ENCODE measurements at places on chromosomes 12 and 14. TPM values are rescaled to one million over a fixed set of nuclear protein-coding genes. Genes with fewer than 3 reads are reported as not detected.
A peak's percentile ranks its signal among the peaks of the same experiment; 100 is the strongest.

KERA gene
- not detected for total RNA-seq

DEGS2 gene
- not detected for total RNA-seq

PGF gene
- total RNA-seq, result not detected

DNA sequence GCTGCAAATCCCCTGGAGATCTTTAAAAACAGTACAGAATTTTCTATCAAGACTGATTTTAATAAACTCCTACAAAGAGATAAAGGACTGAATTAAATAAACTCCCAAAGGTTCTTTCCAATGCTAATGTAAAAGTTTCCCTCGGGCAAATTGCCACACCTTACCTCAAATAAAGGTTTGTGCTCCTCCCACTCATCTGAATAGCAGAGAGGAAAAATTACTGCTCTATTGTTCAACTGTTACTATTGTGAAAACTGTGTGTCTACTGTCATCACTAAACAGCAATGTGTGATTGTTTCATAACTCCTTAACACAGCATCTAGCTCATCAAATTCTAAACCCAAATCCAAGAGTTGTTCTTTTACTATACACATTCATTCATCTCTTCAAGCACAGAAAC is 3.2 kb downstream of the SPTLC2 start:
- no peak for DNase-seq
- peak overlapping the region; percentile 91 for H3K27ac ChIP-seq
- H3K27me3 ChIP-seq, result no peaks in the 10 kb centered on the region
- H3K36me3 ChIP-seq, result no peaks in the 10 kb centered on the region
- H3K4me1 ChIP-seq, result peaks cover 35% of the 10 kb centered on the region

- H3K36me3 ChIP-seq, result no peaks in the 10 kb centered on the region
- DNase-seq, result no peak
- no peaks in the 10 kb centered on the region for H3K4me1 ChIP-seq
- H3K27me3 ChIP-seq, result no peaks in the 10 kb centered on the region
- no peak overlapping the region for H3K27ac ChIP-seq
Measured at GRCh38 chr14:29906256-29906870, 21.3 kb downstream of the PRKD1 start.

GRCh38 chr14:80233470-80234089 is 22.3 kb upstream of the DIO2 start:
- H3K27me3 ChIP-seq, result no peaks in the 10 kb centered on the region
- no peak overlapping the region for H3K4me3 ChIP-seq
- no peaks in the 10 kb centered on the region for H3K4me1 ChIP-seq
- H3K36me3 ChIP-seq, result no peaks in the 10 kb centered on the region

GRCh38 chr12:102753802-102754201 is 163.2 kb downstream of the PAH start:
- H3K4me1 ChIP-seq, result no peaks in the 10 kb centered on the region
- DNase-seq, result no peak
- H3K36me3 ChIP-seq, result no peaks in the 10 kb centered on the region
- H3K27me3 ChIP-seq, result no peaks in the 10 kb centered on the region
- H3K27ac ChIP-seq, result no peak overlapping the region

- DNase-seq, result no peak
- H3K27me3 ChIP-seq, result no peaks in the 10 kb centered on the region
- peaks cover 11% of the 10 kb centered on the region for H3K4me1 ChIP-seq
- no peaks in the 10 kb centered on the region for H3K36me3 ChIP-seq
- no peak overlapping the region for H3K27ac ChIP-seq
Measured at GRCh38 chr12:92335831-92336230, 190.2 kb upstream of the BTG1 start.

Measured in T-helper 17 cell (primary cell).